ENCODE measurements at places on chromosomes 12 and 14. TPM values are rescaled to one million over a fixed set of nuclear protein-coding genes. Genes with fewer than 3 reads are reported as not detected.

The FAM90A1 gene
- 2.6 TPM for total RNA-seq

The C12orf42 gene
- not detected for total RNA-seq

The LRRIQ1 gene
- 0.17 TPM for total RNA-seq

The ZNF664 gene
- total RNA-seq = 60.3 TPM

DNA sequence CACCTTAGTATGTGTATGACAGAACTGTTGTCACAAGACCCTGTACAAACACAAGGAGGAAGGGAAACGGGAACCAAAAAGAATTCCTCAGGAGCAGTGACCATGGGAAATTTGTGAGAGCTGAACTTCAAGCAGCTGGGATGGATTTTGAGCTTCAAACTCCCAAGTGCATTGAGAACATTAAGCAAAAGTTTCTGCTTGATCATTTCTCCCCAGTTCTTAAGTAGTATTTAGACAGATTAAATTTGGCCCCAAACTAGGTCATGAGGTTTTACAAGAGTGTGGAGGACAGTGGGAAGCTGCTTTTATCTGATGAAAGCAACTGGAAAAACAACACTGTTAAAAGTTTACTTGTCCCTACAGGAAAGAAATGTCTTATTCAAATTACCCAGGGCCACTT lies 206.0 kb upstream of the DCN start:
- DNase-seq = no peak

GRCh38 chr12:105852496-105852895 lies 286.3 kb downstream of the NUAK1 start:
- no peak for DNase-seq

All from H7 (cell line).